Left ventricle myocardium superior (tissue), 1 donor: ENCODE measurements at places on chromosomes 1 and 21. TPM values are rescaled to one million over a fixed set of nuclear protein-coding genes. Genes with fewer than 3 reads are reported as not detected.

SYCP1 gene
- total RNA-seq, result not detected

KIAA0040 gene
- 16.9 TPM for total RNA-seq

SMIM34 gene
- not detected for total RNA-seq

SRGAP2B gene
- 8.7 TPM for total RNA-seq

CYB5RL gene
- total RNA-seq, result 5.9 TPM

OR2AK2 gene
- not detected for total RNA-seq

RAVER2 gene
- total RNA-seq, result 32.6 TPM

B3GALT5 gene
- total RNA-seq, result 0.10 TPM

ADORA1 gene
- 13.5 TPM for total RNA-seq

GPATCH4 gene
- total RNA-seq, result 14.1 TPM

PLA2G2A gene
- 82.2 TPM for total RNA-seq

PRAMEF27 gene
- not detected for total RNA-seq

NUF2 gene
- total RNA-seq, result 0.77 TPM

CD48 gene
- 2.4 TPM for total RNA-seq

FAM78B gene
- 3.8 TPM for total RNA-seq

DISP1 gene
- total RNA-seq, result 6.4 TPM

OVAAL gene
- 1.5 TPM for total RNA-seq

OR6F1 gene
- total RNA-seq, result not detected

PTBP2 gene
- total RNA-seq, result 12.4 TPM

CRB1 gene
- total RNA-seq, result 0.79 TPM

TSACC gene
- total RNA-seq, result not detected

EFCAB7 gene
- total RNA-seq, result 8.0 TPM

IKBKE gene
- 0.64 TPM for total RNA-seq

HSD3B2 gene
- total RNA-seq, result not detected

THEM5 gene
- total RNA-seq, result not detected

HES3 gene
- not detected for total RNA-seq

ALG14 gene
- total RNA-seq, result 1.3 TPM

MROH9 gene
- not detected for total RNA-seq

E2F2 gene
- total RNA-seq, result 0.35 TPM

PIP5K1A gene
- total RNA-seq, result 41.2 TPM

TMPRSS15 gene
- not detected for total RNA-seq

GUCA2A gene
- not detected for total RNA-seq

GPR37L1 gene
- total RNA-seq, result 0.07 TPM

HSD3B1 gene
- total RNA-seq, result not detected

RAB3B gene
- total RNA-seq, result not detected

BCAN gene
- 0.52 TPM for total RNA-seq

TFF3 gene
- total RNA-seq, result 5.3 TPM

MYCL gene
- 1.5 TPM for total RNA-seq

ASTN1 gene
- 0.22 TPM for total RNA-seq

MYOG gene
- total RNA-seq, result not detected

SLC26A9 gene
- 34.0 TPM for total RNA-seq

XCL2 gene
- total RNA-seq, result not detected

WARS2 gene
- total RNA-seq, result 9.3 TPM

FAM3B gene
- not detected for total RNA-seq

DCDC2B gene
- total RNA-seq, result not detected

LCA5L gene
- total RNA-seq, result 0.40 TPM

MASP2 gene
- not detected for total RNA-seq

SPRR2D gene
- total RNA-seq, result not detected

LEMD1 gene
- not detected for total RNA-seq

PLA2G2D gene
- not detected for total RNA-seq

AQP10 gene
- 0.27 TPM for total RNA-seq

FAM72C gene
- not detected for total RNA-seq
